ENCODE measurements at places on chromosomes 11 and 22.

- no peak for DNase-seq
Measured at GRCh38 chr11:78822931-78823423, 248.3 kb upstream of the NARS2 start.

GRCh38 chr11:65919573-65920371 lies 546 bp downstream of the DRAP1 start:
- no peak for DNase-seq

GRCh38 chr11:107847184-107847583 lies 11.4 kb downstream of the SLC35F2 start:
- DNase-seq: no peak

- no peak for DNase-seq
Measured at GRCh38 chr11:131629925-131630540, 259.6 kb downstream of the NTM start.

DNA sequence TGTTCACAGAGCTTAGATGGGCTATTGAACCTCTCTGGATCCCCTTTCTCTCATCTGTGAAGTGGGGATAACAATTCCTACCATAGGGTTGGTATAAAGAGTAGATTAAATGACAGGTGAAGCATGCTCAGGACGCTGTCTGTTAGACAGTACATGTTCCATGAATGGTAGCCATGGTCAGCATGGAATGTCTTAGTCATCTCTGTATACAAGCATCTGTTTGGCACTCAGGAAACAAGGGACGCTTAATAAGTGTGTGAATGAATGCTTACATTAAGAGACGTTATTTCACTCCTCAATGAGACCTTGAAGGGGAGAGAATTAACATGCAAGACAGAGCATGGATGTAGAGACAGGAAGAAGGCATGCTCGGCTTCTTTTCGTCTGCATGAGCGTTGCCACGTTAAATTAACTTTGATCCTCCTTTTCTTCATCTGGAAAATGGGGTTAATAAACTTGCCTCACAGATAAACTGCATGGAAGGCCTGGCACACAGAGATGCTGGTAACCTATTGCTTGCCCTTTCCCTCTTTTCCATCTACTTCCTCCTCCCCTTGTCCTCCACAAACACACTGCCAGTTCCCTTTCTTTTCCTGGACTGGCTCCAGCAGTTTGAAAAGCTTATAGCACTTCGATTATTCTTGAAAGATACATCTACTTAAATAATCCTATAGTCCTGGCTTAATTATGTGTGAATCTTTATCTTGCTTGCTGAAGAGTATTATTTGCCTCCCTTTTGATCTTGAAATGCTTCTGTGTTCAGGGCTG lies 267.2 kb upstream of the MTNR1B start:
- DNase-seq: no peak

DNA sequence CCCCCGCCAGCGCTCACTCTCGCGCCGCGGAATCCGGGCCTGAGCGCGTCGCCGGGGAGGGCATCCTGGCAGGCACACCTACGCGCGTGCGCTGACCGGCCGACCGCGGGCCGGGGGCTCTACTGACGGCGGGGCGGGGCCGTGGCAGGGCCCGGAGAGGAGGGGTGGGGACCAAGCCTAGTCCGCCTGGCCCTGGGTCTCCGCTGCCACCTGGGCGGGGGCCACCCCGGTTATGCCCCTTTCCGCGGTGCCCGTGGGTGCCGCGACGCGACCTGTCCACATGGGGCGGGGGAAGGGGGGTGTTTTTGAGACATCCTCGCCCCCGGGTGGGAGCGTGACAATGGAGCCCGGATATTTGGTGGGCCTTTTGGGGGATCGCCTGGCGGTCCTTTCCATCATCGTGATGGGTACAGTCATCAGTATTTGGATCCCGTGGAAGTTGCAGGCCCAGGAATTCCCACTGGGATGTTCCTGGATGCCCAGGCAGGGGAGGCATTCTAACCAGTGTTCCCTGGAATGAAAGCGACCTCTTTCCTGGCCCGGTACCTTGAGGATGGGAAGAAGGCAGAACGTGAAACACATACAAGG lies 2.2 kb downstream of the NCAM1 start:
- DNase-seq: no peak

Data from SW 1271 (cell line).